Bone marrow (tissue), 2 donors: ENCODE measurements at places on chromosomes 12 and 14.

GRCh38 chr14:101507836-101508150 lies 53.5 kb upstream of the DIO3 start:
- DNase-seq, result no peak

DNA sequence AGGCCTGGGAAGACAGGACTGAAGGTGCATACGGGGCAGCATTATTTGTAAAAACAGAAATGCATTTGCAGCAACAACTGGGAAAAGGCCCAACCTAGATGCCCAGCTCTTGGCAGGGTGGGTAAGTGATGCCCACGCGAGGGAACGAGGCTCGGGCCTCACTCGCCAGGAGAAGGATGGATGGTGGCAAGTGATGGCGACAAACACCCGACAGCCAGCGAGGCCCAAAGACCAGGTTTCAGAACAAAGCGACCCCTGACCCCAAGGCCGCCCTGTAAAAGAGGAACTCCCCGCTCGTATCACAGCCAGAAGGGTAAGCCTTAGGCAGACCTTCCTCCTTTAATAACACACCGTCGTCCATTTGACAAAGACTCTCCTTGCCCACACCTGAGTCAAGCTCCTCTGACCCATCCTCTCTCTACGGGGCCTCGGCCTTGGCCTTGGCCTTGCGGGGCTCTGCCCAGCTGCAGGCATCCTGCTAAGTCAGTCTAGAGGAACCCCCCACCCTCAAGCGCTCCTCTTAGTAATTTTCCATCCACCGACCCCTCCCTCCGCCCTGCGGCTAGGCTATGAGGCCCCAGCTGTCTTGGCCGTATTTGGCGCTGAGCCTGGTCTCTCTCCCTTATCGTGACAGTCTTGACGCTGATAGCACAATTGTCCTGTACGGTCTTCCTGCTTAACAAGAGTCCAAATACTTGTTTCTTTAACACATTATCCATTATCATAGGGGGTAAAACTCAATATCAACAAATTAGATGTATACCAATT lies 80.2 kb downstream of the NCOR2 start:
- DNase-seq, result no peak

DNA sequence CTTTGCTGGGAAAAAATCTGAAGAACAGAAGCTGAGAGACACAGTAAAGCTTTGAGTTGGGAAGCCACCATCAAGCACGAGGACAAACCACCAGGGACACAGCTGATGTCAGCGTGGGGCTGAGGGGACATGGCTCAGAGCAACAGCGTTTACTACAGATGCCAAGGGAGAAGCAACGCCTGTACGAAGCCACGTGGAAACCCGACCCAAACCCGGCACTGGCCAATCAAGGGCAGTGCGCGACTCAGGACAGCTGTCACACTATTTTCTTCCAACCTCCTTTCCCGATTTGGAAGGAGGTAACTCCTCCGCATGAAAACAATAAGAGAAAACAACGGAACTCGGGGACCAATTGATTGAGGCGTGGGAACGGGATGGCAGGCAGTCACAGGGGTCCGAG lies 20.2 kb upstream of the CHGA start:
- no peak for DNase-seq

GRCh38 chr14:29722831-29723230 lies 204.8 kb downstream of the PRKD1 start:
- no peak for DNase-seq

DNA sequence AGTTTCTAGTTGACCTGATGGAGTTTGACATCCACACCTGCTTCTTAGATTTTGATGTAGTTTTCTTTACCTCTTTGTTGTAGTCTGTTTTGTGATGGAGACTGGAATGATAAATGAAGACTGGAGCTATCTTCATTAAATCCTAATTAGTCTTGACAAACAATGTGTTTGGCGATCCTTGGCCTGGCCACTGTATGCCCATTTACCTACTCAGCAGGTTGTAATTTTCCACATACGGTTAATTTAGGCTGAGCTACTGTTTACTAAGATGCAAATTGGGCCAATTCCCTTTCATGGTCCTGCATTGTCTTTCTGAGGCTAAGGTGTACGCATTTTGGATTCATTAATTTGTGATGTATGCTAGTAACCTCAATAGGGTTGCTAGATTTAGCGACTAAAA lies at the start of gene TAS2R7:
Gene TAS2R7 (minus strand): TSS at position 41 of the 400 bp plus-strand sequence. CDS start 57 bp downstream, outside the sequence.
- DNase-seq, result no peak

DNA sequence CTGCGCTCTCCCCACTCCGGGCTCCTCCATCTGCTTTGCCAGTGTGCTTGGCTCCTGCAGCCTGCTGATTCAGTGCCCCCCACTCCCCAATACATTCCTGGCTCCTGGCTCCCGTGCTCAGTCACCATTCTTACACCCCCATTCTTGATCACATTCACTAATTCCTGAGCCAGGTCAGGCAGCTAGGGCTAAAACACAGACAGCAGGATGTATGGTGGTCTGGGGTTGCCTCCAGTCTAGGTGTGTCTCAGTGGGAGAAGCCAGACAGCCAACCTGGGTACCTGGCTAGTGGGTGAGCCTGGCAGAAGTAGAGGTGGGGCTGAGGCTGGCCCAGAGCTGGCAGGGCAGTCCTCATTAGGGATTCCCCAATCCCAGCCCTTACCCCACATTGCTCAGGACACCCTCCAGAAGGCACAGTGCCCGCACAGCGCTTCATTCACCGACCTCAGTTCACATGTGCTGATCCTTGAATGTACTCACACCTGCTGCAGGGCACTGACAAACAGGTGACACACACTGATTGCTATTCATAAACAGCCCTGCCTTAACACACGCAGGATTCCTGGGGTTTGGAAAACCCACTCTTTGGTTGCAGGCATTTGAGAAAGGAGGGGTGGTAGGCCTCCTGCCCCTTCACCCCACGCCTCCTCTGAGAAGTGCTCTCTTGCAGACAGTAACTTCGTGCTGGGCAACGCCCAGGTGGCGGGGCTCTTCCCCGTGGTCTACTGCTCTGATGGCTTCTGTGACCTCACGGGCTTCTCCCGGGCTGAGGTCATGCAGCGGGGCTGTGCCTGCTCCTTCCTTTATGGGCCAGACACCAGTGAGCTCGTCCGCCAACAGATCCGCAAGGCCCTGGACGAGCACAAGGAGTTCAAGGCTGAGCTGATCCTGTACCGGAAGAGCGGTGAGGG lies 1.7 kb downstream of the KCNH3 start:
- no peak for DNase-seq

GRCh38 chr12:11801643-11802042 lies 152.2 kb downstream of the ETV6 start:
- no peak for DNase-seq

DNA sequence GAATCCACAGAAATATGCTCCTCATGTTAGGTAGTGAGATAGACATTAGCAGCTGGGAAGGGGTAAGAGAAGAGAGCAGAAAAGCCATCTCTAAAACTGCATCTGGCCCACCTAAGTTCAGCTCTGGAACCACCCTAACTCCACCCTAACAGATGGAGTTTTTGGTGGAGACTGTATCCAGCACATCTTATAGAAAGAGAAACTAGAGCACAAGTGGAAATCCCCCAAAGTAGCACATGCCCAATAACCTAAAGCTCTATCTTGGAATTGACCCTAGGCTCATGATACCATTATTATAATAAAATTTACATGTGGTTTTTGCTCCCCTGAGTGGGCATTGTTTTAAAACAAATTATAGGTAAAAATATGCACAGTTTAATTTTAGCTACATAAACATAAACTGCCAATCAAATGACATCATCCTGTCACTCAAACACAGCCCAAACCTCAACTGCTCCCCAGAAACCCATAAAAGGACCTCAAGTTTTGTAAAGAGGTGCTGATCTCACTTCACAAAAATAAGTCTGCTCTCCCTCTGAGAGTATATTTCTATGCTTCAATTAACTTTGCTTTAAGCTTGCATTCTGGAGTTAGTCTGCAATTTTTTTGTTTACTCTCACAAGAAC lies 206.4 kb downstream of the PIK3C2G start:
- no peak for DNase-seq

DNA sequence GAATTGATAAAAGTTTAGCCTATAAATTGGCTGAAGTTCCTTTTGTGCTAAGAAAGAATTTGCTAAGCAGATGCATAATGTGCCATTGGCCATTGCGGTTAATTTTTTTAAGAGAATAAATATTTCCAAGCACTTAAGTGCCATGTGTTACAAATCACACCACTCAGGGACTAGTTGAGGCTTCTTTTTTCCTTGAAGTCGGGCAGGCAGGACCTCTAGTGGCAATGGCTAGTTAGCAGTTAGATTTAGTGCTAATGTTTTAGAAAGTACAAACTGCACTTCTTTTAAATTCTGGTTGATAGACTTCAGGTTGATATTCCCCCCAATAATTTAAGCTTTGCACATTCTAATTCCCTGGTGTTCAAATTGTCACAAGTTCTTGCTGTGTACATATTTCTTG lies 294.3 kb downstream of the APAF1 start:
- no peak for DNase-seq

DNA sequence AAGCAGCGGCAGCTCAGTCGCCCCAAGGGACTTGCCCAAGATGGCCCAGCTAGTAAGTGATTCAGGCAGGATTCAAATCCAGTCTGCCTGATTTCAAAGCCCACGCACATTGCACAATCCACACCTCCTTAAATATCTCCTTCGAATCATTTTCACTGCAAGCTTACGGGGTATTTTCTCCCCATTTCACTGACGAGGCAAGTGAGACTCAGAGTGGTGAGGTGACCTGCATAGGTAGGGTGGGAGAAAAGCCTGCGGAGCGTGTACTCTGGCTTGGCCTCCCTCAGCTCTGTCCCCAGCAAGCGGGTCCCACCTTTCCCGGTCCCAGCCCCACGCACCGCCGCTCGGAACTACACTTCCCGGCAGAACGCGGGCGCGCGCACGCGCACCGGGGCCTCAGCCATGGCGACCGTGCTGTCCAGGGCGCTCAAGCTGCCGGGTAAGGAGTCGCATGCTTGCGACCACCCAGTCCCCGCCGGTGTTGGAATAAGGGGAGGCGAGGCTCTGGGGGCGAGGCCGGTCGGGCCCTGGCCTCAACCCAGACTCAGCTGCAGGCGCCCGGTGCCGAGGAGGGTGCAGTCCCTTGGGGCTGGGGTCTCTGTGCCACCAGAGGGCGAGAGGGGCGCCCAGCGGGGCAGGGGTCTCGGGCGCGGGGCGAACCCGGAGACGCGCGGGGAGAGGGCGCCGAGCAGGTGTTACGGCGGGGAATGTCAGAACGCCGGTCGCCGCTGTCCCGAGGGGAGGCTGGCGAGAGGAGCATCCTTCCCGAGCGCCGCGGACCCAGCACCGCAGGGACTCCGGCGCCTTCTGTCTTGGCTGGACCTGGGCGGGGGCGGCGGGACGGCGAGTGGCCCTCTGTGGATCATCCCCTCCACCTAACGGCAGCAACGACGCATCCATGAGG lies at the start of gene FAM234B:
Gene FAM234B (plus strand): TSS at position 380 of the 904 bp plus-strand sequence. CDS start 23 bp downstream, at position 403.
- no peak for DNase-seq

DNA sequence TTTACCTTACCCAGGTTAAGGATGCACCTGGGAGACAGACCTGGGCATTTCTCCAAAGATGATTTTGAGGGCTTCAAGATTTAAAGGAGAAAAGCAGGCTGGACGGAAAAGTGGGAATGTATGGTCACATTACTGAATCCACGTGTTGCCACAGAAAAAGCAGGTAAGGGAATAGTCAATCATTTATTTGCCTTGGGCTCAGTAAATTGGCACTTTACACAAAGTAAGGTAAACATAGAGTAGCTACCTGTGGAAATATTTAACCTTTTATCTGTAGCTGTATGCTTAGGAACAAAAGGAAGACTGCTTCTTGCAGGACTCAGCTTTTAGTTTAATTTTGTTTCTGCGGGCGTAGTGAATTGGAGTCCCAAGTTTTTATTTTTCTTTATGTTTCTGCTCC lies 153.3 kb downstream of the SLCO1B3 start:
- DNase-seq, result no peak

GRCh38 chr12:77345336-77345735 lies 280.0 kb upstream of the E2F7 start:
- DNase-seq, result no peak

- DNase-seq, result no peak
Measured at GRCh38 chr12:91009319-91009950, 4.7 kb upstream of the EPYC start.

GRCh38 chr14:45373877-45374276 lies 120.9 kb upstream of the MIS18BP1 start:
- DNase-seq, result no peak

DNA sequence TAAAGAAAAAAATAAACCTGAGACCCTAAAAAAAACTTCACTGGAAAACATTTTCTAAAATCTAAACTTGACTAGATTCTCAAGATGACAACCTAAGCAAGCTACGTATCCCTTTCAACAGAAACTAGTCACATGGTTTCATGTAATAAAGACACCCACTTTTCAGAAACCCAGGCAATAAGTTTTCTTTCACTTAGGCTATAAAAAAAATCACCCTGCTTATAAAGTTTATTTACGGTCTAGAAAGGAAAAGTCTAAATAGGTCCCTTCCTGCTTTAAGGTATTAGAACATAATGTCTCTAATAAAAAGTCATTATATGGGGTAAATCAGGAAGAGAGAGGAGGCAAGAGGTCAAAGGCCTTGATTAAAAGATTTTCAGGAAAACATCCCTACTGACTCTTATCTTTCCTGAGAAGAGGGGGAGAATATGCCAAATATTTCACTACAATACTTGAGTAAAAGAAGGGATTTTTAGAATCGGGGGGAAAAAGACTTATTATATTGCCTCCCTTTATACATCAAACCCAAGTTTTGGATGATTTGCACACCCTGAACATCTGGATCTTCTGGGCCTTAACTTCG lies 9.5 kb downstream of the CLIP1 start:
- no peak for DNase-seq

- DNase-seq, result no peak
Measured at GRCh38 chr12:107057071-107057834, 36.1 kb downstream of the CRY1 start.

GRCh38 chr14:83733670-83734069 lies 1796.3 kb upstream of the FLRT2 start:
- DNase-seq, result no peak

GRCh38 chr14:88013750-88014349 lies 8.9 kb downstream of the GPR65 start:
- peak; percentile 38 for DNase-seq

- no peak for DNase-seq
Measured at GRCh38 chr12:65152596-65152995, 16.8 kb upstream of the LEMD3 start.

- no peak for DNase-seq
Measured at GRCh38 chr14:21268617-21269251, 508 bp downstream of the HNRNPC start.

- DNase-seq, result no peak
Measured at GRCh38 chr12:110928700-110929099, 8.3 kb upstream of the MYL2 start.

- no peak for DNase-seq
Measured at GRCh38 chr12:19382111-19382526, 57.2 kb upstream of the AEBP2 start.

- DNase-seq, result no peak
Measured at GRCh38 chr14:59787045-59787674, 83.4 kb downstream of the RTN1 start.

DNA sequence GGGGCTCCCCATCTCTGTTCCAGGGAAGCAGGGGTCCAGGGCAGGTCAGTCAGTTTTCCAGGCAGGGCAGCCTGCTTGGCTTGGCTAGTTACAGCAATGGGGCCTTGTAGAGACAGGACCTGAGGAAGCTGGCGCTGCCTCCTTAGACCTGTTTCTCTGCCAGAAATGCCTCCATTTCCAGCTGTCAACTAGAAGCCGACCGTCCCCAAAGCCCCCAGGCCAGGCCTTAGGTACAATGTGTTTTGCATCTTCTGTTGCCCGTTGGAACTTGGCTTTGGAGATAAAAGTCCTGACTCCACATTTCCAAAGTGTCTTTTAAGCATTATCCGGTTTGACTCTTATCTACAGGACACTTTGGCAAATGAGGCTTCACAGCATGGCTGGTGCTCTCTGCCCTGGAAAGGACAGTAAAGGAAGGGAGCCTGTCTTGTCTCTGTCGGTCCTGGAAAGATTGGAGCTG lies 42.6 kb downstream of the KRT80 start:
- no peak for DNase-seq
